ENCODE measurements at places on chromosomes 3 and 15.

DNA sequence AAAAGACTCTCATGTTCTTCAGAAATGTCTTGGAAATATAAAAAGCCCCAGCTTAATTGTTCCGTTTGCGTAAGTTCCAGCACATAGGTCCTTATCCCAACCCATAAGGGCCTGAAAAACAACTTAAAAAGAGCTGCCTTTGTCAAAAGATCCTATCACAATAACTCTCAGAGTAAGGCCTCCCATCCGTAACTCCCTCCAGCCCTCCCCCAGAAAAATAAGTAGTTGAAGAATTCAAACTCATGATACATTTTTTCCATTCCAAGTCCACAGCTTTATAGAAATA is 38.0 kb upstream of the SECISBP2L start:
- DNase-seq = no peak

- no peak for DNase-seq
Measured at GRCh38 chr3:191342411-191342810, 12.1 kb upstream of the UTS2B start.

- no peak for DNase-seq
Measured at GRCh38 chr3:126058666-126059065, 25.3 kb downstream of the SLC41A3 start.

- no peak for DNase-seq
Measured at GRCh38 chr3:40585381-40586016, 60.7 kb downstream of the ZNF621 start.

DNA sequence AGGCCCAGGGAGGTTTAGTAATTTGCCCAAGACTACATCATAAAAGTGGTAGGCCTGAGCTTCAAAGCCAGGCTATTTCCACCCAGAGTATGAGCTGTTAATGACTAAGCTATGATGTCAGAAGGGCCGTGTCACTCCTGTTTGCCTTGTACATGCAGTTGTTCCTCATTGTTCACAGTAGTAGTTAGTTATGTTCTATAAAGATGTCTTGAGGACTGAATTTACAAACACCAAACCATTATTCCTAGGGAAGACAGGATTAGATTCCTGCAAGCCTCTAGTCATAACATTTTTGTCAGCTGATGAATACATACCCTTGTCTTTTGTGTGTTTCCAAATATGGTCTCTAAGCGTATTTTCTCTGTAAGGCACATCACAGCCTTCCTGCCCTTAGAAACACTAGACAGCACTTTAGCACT is 20.9 kb upstream of the LARS2 start:
- no peak for DNase-seq

- DNase-seq = no peak
Measured at GRCh38 chr15:80002267-80002666, 31.3 kb upstream of the BCL2A1 start.

- DNase-seq = no peak
Measured at GRCh38 chr15:98745179-98745578, 96.8 kb downstream of the IGF1R start.

DNA sequence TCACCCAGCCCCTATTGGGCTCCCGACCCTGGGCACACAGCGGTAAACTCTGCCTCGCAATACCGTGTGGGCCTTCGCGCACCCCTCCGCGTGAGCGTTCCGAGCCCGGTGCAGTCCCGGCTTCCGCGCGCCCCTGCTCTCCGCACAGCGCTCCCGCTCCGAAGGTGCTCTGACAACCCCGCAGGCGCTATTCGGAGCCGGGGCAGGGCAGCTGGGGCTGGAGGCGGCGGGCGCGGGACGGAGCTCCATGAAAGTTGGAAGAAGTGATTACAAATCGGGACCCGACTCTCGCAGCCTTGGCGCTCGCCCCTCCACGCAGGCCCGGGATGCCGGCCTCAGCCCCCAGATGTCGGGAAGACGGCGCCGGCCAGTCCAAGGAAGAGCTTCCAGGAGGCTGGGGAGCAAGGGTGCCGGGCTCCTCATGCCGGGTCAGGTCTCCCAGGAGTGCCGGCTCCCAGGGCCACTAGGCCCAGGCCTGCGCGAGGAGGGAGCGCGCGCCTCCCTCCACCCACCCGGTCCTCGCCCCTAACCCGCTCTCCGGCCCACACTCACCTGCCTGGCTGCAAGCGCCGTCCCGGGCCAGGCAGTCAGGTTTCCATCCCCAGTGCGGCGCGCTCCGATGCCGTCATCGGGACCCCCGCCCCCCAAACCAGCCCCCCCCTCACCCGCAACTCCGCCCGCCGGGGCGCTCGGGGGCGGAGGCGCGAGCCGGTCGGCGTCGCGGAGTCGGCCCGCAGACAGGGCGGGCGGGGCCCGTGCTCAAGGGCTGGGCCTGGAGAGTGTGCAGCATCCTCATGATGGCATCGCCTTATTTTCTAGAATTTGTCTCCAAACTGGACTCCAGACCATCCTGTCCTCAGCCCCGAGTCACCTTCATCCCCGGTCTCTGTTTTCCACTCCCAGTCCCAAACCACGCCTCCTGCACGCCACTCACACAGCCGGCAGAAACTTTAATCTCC is at the start of gene KIF7:
TSS of gene KIF7 (minus strand) at position 621 of the 959 bp plus-strand sequence. CDS start 2,537 bp downstream, outside the sequence.
- DNase-seq = no peak

DNA sequence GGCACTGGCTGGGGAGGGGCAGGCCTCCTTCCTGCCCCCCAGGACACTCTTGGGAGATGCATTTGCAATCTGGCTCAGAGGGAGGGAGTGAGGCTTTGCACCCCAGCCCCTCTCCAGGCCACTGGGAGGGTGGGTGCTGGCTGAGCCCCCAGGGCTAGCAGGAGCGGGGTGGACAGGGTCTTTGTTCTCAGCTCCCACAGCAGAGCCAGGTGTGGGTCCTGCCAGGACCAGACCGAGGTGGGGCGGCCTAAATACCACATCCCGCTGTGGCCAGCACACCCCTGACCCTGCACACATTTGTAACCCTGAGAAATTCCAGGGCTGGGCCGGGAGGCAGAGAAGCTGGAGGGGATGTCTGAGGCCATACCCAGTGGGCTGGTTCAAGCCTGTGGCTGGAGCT is 41.0 kb downstream of the STARD5 start:
- no peak for DNase-seq

All from brain pericyte (primary cell).